ENCODE measurements at places on chromosomes 1 and 21.

DNA sequence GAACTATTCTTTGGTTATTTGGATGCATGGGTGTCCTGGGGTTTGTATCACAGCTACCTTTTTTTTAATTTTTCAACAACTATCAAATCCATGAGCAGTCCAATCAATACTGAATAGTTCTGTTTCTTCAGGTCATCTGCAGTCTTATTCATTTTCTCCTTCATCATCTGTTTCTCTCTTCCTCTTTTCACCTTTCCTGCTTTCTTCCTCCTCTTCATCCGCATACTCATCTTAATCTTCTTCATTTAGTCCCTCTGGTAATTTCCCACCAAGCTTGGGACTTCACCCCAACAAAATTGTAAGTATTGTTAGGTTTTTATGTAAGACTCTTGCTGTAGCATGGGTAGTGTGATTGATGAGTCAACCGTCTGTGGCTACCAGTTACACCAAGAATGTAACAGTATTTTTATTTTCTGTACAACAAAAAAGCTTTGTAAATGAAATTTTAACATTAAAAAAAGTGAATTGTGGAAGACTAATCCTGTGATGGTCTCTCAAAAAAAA lies 184.1 kb upstream of the RNPC3 start:
- DNase-seq = no peak

- DNase-seq = no peak
Observed at GRCh38 chr21:45339421-45340402, 52.0 kb upstream of the POFUT2 start.

GRCh38 chr1:115440733-115441132 lies 102.7 kb upstream of the NGF start:
- no peak for DNase-seq

GRCh38 chr1:150552128-150552910 lies 3.1 kb downstream of the ADAMTSL4 start:
- no peak for DNase-seq

DNA sequence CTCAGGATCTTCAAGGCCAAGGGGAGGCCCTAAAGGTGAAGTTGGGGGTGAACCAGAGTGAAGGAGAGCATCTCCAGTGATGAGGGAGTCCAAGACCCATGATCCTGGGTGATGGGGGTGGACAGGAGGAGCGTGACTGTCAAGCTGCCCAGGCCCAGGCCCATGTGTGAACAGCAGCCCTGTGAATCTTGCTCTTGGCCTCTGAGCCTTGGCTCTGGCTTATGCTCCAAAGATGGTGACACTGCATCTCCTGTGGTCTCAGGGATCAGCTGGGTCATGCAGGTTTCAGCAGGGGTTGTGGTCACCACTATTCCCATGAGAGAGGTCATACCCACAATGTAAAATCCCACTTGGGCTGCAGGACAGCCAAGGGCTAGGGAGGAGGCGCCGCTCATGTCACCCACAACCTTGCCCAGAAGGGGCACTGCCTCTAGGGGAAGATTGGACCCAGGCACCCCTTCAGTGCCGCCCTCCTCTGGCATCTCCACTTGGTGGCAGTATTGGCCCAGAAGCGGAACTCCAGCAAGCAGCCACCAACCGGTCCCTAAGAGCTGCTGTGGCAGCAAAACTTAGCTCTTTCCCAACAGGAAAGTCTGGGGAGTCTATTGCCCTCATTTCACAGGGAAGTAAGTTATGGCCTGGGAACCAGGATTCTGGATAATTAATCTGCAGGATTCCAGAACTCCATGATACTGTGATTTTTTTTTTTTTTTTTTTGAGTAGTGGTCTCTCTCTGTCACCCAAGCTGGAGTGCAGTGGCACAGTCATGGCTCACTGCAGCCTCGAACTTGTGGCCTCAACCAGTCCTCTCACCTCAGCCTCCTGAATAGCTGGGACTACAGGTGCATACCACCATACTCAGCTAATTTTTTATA lies 7.5 kb upstream of the WNT3A start:
- peak; percentile 56 for DNase-seq

DNA sequence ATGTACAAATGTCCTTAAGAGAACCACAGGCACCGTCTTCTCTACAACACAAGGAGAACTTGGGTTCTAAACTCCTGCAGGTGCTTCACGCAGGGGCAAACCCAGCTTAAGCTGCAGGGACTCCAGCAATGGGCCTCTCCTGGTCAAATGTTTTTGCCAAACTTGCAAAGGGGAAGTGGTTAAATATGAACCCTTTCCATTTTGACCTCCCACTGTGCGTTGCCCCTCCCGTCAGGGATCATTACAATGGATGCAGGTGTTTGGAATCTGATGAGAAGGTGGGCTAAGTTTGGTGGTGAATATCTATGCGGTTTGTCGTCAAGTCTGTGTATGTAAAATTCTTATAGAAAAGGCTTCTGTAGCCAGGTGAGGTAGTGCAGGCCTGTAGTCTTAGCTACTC lies 29.1 kb upstream of the SLC25A33 start:
- DNase-seq = no peak

DNA sequence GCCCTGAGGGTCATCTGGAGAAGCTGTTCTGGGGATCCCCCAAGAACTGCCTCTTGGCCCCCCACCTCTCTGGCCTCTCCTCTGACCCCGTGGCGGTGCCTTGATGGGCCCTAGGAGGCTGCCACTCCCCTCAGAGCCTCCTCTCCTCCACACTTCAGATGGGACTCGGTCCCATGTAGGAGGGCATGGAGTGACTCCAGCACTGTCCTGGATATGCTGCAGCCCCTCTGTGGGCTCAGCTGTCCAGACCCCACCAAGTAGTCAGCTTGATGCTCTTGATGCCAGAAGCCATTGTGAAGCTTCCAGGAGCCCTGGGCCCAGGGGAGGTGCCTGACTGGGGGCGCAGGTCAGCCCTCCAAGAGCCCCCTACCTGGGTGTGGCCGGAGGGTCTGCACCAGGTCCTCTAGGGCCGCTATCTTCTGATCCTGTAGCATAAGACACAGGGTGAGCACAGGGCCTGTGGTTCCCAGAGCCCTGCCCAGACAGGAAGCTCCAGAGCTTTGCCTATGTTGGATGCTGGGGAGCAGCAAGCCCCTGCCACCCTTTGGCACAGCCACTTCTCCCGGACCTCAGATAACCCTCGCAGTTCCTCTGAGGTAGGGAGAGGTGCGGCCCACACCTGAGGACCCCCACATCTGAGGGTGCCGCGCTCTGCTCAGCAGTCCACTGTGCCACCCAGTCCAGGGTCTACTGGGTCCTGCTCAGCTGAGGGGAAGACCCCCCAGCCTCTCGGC lies 9.2 kb downstream of the UBXN11 start:
- DNase-seq = no peak

DNA sequence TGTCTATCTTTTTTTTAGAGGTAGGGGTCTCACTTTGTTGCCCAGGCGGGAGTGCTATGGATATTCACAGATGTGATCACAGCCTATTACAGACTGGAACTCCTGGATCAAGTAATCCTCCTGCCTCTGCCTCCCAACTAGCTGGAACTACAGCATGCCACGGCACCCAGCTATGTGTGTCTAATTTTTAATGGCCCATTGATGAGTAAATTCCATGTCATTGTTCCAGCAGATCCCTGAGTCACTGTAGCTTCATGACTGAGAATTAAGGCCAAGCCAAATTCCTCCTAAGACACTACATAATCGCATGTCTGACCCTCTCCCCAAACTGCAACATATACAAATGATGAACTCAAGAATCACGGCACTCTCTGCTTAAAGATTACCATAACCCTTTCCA lies 84.2 kb upstream of the RGS2 start:
- no peak for DNase-seq

GRCh38 chr1:190205713-190206112 lies 272.0 kb downstream of the BRINP3 start:
- DNase-seq = no peak

DNA sequence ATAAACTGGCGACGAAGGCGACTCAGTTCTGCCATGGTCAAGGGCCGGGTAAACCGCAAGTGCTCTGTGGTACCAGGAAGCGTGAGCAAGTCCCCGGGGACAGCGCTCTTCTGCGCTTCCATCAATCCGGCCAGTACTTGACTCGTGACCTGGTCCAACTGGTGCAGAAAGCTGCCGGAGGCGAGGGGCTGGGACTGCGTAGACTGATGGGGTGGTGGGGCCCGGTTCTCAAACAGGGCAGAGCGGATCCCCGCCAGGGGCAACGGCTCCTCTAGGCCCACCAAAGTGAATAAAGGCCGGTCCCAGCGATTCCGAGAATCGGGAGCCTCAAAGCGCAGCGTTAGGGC lies 852 bp downstream of the KTI12 start:
- DNase-seq = peak; percentile 9

- DNase-seq = no peak
Observed at GRCh38 chr1:219763321-219763720, 150.4 kb upstream of the ZC3H11B start.
